AG09319 (cell line): ENCODE measurements at places on chromosomes 3 and 15.

DNA sequence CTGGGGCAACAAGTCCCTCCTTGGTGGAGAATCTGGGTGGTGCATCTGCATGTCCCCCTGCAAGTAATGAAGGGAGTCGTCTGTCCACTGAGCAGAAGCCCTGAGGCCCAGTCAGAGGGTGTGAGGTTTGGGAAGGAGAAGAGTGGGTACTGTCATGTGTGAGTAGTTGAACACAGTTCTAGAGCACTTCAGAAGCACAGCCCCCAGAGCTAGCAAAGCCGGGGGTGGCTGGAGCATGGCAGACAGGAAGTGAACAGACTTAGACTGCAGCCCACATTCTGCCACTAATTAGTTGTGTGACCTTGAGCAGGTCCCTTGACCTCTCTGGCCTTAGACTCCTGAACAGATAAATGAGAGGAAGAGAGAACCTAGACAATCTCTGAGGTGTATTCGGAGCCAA lies 207.6 kb downstream of the UACA start:
- no peak for DNase-seq

DNA sequence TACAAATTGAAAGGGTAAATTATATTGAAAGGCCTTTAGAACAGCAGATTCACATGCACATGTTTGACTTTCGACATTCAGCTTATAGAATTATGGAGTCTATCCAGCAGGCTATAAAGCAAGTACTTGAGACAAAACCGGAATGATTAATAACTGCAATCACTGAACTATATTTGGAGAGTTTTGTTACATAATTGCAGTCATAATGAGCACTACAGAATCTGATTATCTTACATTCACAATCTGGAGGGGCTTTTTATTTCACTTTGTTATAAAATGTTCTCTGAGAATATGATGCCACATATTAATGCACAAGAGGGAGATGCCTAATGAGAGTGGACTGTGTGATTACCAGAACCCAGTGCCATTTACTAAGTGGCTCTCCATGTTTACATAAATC lies 64.3 kb downstream of the NSUN3 start:
- no peak for DNase-seq

DNA sequence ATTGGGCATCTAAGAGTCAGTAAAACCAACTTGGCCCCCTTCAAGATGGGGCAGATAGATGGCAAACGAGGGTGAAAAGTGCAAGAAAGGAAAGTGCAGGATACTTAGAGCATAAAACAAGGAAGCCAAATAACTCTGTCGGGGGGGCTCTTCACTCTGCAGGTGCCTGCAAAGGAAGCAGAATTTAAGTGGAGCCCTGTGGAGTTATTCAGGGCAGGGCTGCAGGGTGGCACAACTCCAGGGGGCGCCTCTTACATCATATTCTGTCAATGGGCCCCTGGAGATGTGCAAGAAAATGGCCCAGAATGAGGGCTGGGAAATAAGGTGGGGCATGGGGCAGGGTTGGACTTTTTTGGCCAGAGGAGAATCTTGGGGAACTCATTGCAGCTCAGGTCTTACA lies 69.7 kb downstream of the CD47 start:
- no peak for DNase-seq

DNA sequence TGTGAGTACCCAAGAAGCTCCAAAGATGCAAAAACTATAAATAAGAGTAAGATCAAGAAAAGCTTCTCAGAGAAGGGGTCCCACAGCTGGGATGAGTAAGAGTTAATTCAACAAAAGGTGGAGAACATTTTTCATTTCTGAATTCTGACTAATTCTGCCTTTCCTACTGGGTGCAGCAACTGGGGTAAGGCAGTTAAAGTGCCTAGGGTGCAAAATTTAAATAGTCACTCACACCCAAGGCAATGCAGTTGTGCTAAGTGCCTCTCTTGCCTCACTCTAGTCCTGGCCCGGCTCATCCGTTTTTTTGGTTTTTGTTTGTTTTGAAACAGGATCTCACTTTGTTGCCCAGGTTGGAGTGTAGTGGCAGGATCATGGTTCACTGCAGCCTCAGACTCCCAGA lies 240.2 kb downstream of the TP63 start:
- DNase-seq, result no peak

- no peak for DNase-seq
These were observed 60.4 kb upstream of the LRRC3B start for GRCh38 chr3:26562021-26562768.

DNA sequence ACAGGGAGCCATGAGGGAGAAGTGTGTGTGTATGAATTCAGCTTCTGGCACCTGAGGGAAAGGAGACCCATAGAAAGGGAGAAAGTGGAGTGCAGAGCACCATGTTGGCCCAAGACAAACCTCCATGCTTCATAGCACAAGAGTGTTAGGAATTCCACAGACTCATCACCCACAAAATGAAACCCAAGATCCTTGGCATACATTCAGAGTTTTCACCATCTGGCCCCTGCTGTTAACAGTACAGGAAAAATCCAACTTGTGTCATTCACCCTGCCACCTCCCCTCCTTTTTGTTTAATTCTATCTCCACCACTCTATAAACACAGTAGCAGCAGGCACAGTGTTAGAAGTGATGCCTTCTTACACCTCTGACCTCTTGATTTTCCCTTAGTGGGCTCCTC lies 60.0 kb upstream of the MNS1 start:
- no peak for DNase-seq

GRCh38 chr3:64295594-64295993 lies 70.3 kb upstream of the PRICKLE2 start:
- DNase-seq, result peak; percentile 65

DNA sequence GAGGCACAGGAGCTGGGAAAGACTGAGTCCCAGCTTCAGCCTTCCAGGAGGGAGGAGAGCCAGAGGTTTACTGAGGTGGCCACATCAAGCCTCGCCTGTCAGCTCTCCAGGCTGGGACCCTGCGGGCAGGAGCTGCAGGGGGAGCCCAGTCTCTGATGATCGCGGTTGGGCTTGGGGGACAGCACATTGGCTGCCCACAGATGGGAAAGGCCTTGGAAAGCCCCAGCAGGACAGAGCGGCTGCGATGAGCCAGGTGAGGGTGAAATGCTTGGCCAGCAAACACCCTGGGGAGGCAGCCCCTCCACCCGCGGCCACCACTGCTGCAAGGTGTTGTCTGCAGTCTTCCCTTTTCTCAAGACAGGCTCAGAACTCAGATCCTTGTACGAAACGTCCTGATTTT lies 31.2 kb downstream of the SEC61A1 start:
- DNase-seq, result no peak

DNA sequence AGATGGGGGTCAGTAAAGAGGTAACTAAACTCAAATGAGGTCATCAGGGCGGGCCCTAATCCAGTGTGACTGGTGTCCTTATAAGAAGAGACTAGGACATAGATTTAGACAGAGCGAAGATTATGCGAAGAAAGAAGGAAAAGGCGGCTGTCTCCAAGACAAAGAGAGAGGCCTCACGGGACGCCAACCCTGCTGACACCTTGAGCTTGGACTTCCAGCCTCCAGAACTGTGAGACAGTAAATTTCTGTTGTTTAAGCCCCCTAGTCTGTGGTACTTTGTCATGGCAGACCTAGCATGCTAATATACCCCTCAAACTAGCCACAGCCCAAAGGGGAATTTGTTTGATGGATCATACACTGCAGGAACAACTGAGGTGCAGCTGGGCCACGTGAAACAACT lies 183.0 kb downstream of the ABHD5 start:
- no peak for DNase-seq

- DNase-seq, result no peak
These were observed 313.9 kb upstream of the NR2E3 start for GRCh38 chr15:71496336-71496955.

DNA sequence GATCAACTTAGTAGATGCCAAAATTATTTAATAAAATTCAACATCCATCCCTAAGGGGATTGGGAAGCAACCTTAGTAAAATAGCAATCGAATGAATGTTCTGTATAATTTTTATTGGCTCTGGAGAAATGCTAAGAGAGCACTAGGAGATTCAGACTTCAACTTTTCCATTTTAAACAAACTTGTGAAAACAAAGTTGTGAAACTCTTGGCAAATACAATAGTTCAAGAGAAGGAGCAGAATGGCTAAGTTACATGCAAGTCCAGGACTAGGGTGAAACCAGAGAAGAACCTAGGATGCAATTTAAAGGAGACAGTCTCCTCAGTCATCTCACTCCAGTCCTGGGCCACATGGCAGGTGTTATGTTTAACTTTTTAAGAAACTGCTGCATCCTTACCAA lies 16.7 kb upstream of the ZNF280D start:
- no peak for DNase-seq
